Activated gamma-delta T cell (primary cell): ENCODE measurements at places on chromosomes 4 and X.

DNA sequence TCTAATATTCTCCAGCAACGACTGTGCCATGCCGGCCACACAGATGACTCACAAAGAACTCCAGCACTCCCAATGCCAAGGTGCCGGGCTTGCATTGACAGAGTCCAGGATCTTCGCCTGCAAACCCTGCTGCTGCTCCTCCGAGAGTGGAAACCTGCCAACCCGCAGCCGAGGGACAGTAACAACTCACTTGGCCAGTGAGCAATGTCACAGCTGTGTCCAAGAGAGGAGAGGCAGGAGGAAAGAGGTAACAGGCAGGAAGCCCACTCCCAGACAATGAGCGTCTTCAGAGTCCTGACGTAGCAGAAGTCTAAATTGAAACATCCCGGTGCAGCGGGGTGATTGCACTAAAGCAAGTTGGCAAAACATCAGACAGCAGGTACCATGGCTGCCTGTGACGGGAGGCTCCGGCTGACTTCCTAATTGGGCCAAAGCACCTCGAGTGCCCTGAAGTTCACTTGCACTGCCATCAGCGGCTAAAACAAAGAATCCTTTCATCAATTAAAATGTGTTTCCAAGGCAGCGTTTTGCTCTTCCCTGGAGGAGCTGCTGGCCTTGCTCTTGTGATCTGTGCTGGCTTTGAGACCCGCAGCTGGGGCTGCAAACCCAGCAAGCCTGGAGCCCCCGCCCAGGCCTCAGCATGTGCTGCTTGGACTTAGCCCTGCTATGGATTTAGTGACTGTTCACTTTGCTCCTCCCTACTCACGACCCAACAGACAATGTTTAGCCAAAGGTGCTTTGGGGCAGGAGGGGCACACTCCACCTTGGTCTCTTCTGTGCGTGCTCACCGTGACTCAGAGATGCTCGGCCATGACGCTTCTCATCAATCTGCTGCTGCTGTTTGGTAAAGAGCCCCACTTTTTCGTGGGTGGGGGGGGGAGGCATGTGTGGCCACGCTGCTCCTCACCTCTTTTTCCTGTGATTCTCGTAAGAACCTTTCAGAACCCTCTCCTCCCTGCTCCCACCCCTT, 36.5 kb downstream of the DCTD start:
- no peak for DNase-seq

DNA sequence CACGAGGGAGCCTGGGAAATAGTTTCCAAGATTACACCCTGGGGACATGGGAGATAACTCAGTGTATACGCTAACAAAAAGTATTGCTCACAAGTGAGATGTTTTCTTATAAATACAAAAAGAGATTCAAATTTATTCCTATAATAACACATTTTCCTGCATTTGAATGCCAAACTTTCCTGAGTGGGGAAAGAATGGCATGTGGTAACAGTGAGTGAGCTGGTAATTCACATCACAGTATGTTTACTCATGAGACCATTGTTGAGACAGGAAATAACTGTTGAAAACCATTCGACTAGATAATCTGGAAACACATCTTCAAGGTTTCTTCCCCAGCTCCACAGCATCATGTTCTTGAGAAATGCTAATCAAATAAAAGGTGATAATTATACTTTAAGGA, 109.1 kb downstream of the TASL start:
- no peak for DNase-seq

DNA sequence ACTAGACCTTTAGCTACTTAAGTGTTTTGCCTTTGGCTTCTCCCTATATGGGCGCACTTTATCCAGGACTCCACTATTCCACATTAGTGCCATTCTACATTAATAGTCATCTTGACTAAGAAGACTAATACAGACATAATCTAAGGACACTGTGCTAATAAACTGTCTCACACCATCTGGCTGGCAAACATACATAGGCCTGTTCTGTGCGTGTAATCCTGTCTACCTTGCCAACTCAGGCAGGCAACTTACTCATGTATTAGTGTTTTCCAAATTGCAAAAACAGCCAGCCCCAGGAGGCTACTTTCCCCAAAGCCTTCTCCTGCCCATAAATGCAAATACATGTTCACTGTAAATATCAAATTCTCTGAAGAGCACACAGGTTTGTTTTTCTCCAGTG, 587.3 kb downstream of the TMA16 start:
- DNase-seq, result no peak

- DNase-seq, result no peak
These were observed 110.8 kb downstream of the SPRY1 start for GRCh38 chr4:123507376-123507775.

DNA sequence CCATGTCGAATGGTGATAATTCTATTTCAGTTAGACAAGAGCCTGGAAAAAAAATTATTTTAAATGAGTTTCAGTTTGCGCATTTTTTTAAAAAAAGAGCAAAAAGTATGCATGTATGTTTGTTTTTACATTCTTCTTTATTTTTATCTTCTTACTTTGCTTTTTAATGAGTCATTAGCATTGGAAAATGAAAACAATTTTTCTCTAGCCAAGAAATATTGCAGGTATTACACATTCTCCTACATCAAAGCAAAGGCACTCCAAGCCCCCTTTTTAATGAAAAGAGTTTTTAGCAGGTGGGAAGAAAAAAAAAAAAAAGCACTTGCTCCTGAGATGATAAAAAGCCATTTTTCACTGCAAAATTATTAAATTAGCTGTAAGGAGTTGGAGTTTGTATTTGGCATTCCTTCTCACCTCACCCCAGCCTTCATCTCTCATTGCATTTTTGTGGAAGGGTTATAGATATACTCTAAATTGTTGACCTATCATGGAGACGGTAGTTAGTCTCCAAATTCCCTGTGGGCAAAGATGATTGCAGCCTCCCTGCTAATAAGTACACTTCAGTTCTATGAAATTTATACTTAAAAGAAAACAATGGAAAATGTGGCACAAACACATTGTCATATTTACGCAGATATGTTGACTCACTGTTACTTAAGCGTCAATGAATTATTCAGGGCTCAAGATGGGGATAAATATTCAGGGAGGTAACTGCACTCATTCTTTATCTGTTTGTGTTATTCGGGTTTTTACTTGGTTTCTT, 43.8 kb downstream of the PALLD start:
- no peak for DNase-seq

DNA sequence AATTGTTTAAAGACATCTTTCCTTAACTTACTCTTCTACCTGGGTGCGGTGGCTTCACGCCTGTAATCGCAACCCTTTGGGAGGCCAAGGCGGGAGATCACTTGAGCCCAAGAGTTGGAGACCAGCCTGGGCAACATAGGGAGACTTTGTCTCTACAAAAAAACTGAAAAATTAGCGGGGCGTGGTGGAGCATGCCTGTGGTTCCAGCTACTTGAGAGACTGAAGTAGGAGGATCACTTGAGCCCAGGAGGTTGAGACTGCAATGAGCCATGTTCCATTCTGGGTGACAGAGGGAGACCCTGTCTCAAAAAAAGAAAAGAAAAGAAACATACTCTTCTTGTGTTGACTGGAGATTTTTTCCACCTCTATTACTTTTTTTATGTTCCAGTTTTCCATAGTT, 181.9 kb downstream of the RAPGEF2 start:
- DNase-seq, result no peak

GRCh38 chr4:82984459-82984858, 26.2 kb downstream of the LIN54 start:
- no peak for DNase-seq

DNA sequence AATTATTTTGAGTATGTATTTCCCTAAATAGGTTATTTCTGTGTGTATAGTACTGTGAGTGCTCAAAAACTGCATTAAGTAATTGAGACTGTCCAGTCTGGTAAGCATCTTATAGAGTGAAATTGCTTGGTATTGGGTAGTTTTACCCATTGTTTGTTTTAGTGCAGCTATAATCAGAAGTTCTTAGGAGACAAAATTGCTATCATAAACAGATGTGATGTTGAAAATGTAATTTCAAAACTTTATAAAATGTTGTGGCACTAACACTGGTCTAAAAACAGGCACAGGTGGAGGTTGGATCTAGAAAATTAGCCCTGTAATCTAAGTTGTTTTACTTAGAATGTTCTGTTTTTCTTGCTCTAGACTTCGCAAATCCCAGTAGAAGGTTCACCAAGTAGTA, 46.8 kb downstream of the RAPGEF2 start:
- DNase-seq, result no peak

- DNase-seq, result no peak
These were observed 116.7 kb downstream of the KLHL8 start for GRCh38 chr4:87103691-87104187.

GRCh38 chr4:48832571-48832970, 1.7 kb downstream of the OCIAD1 start:
- DNase-seq, result no peak

GRCh38 chr4:85522277-85522676, 47.3 kb downstream of the ARHGAP24 start:
- no peak for DNase-seq

DNA sequence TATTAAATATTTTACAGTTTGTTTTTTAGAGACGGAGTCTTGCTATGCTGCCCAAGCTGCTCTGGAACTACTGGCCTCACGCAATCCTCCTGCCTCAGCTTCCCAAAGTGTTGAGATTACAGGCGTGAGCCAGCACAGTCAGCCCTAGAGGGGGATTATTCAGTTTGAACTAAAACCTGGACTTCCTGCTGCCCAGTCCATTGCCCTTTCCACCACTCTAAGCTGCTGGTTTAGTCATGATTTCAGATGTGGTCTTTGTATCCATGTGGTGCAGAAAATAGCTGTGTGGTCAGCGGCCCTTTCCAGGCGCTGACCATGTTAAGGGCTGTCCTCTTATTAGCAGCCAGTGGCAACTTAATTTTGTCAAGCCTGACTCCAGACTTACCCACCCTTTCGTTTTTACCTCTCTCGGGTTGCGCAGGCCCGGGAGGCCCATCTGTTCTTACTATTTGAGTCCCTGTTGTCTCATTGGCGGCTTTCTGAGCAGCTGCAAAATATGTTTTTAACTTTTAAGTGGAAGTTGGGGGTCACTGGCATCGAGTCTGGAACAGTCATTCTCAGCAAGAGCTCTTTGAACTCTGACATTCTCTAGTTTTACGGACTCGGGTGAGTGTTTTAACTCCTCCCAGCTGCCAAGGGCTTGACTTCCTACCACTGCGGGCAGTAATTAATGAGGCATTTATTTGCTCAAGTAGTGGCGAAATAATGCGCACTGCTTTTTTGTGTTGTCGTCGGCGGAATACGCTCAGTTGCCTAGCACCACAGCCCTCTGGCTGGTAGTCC, 773 bp upstream of the VMA21 start:
- DNase-seq, result no peak
